ENCODE measurements at places on chromosomes 7 and 10. TPM values are rescaled to one million over a fixed set of nuclear protein-coding genes. Genes with fewer than 3 reads are reported as not detected.

DNA sequence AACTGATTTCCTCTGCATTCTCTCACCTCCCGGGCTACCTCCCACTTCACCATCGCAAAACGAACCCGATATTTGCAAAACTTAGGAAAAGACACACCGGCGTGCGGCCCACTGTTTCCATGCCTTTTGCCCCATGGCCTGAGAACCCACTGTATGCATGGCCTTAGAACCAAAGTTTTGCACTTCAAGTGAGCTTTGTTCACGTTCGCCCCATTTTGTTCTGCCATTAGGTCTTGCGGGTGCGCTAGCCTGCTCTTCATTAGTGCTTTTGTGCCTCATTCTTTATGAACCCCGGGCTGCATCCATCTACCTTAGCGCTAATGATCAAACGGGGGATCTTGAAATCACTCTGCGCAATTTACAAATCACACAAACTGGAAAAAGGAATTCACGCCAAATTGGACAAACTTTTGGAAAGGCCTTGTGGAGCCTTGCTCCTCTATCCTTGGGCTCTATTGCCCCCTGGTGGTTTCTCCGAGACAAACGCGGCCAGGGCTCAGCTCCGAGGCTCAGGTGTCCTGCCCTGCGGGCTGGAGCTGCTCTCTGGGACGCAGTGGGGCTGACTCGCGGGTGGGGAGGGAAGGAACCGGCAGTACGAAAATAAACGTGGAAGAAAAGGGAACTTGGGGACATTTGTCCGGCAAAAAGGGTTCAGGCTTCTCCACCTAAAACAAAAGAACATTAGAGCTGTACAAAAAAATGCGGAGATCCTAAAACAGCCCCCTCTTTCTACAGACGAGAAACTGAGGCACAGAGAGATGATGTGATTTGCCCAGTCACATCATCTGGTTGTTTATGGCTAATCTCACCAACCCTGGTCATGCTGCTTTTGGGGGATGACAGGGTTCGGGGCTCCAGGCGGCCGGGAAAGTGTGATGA lies 300.4 kb upstream of the NFE2L3 start:
- DNase-seq, result peak; percentile 46

GRCh38 chr7:47902013-47902412 lies 46.3 kb downstream of the PKD1L1 start:
- DNase-seq, result no peak

- no peak for DNase-seq
Measured at GRCh38 chr7:123548406-123548805, 9.2 kb downstream of the NDUFA5 start.

The CRHR2 gene
- total RNA-seq, result not detected

The ZNF467 gene
- 0.18 TPM for total RNA-seq

The PLEKHS1 gene
- total RNA-seq, result not detected
